Spinal cord (tissue), 10 donors: ENCODE measurements at places on chromosomes 5 and 9. TPM values are rescaled to one million over a fixed set of nuclear protein-coding genes. Genes with fewer than 3 reads are reported as not detected.

The STPG3 gene
- not detected for total RNA-seq

The CDKN2B-AS1 gene
- total RNA-seq, result 0.50 TPM

The NRARP gene
- total RNA-seq, result 3.2 TPM

The PCDHGA2 gene
- total RNA-seq, result 8.9 TPM

DNA sequence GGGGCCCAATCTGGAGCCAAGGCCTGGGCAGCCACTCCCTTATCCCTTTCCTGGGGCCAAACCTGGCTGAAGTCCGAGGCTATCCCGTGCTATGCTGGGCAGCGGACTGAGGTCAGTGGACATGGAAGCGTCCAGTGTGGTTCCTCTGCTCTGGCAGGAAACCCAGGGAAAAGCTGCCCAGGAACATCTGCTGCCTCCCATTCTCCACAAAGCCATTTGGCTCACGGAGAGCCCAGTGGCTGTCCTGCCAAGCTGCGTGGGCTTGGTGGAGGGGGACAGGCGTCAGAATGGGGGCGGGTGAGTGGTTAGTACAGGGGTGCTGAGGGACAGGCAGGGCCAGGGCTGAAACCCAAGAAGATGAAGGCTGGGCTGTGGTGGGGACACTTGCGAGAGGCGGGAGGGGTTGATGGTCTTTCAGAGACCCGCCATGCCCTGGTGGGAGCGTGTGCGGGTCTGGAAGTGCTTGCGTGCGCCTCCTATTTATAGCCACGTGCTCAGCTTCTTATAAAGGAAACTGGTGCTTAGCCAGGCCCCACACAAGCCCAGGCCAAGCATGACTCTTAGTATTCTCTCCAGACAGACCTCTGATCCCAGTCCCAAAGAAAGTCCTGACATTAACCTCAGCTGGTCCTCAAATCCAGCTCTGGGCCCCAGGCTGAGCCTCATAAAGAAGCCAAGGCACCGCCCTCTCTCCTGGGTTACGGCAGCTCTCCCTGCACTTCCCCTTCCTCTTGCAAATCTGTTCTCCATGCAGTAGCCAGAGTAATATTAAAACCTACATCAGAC is 9.4 kb upstream of the SLC6A7 start:
- no peaks in the 10 kb centered on the region for H3K36me3 ChIP-seq
- H3K27me3 ChIP-seq, result no peaks in the 10 kb centered on the region

GRCh38 chr9:133224762-133225161 is 15.7 kb upstream of the OBP2B start:
- no peaks in the 10 kb centered on the region for H3K27me3 ChIP-seq
- no peak for DNase-seq
- no peaks in the 10 kb centered on the region for H3K4me1 ChIP-seq
- peaks cover 3% of the 10 kb centered on the region for H3K36me3 ChIP-seq
- H3K4me3 ChIP-seq, result no peak overlapping the region
- H3K27ac ChIP-seq, result no peak overlapping the region

DNA sequence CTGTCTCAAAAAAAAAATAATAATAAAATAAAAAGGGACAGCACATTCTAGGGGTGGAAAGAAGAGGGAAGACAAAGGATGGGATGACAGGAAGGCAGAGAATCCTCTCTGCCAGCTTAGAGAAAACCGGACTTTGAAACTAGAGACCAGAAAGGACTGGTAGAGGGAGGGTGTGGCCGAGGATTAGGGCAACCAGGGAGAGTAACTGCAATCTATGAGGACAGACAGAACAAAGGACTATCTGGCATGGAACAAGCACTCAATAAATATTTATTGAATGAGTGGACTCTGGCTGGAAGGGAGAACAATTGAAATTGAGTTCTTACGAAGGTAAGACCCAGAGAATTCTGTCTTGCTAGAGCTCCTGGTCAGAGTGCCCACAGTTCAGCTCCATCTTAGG is 2.4 kb downstream of the GBA2 start:
- no peaks in the 10 kb centered on the region for H3K27me3 ChIP-seq
- no peak overlapping the region for H3K27ac ChIP-seq
- DNase-seq, result no peak
- H3K4me3 ChIP-seq, result peak overlapping the region; percentile 81
- peaks cover 45% of the 10 kb centered on the region for H3K36me3 ChIP-seq

DNA sequence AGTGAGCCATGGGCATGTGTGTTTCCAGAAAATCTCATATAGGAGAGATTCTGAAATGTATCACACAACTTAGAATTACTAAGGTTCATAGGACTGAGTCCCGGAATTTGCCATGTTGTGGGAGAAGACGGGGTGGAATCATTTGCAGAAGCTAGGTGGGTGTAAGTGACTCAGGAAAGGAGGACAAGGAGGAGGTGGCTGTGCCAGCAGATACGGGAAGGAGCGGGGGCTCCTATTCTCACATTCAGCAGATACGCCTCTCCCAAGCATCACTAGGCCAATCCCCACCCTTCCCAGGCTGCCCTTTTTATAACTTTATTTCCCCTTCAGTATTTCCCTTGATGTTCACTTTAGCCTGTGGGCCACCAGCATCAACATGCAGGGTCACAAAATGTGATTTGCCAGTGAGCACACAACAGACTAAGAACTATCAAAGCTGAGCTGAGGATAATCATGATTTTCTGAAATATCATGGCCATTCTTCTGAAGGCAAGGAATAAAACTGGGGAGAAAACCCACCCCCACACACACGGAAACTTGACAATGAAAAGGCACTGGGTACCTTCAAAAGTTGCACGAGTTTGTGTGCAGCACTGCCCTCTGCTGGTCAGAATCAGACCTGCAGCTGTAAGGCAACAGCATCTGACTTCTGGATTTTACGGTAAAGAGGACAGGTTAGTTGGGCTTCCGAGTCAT is 133.2 kb downstream of the MTX3 start:
- H3K27ac ChIP-seq, result no peak overlapping the region
- peak; percentile 44 for DNase-seq
- no peaks in the 10 kb centered on the region for H3K27me3 ChIP-seq
- H3K4me3 ChIP-seq, result no peak overlapping the region

- no peak overlapping the region for H3K4me3 ChIP-seq
- H3K36me3 ChIP-seq, result no peaks in the 10 kb centered on the region
- H3K4me1 ChIP-seq, result no peaks in the 10 kb centered on the region
- no peaks in the 10 kb centered on the region for H3K27me3 ChIP-seq
Measured at GRCh38 chr5:30121043-30121442, 1072.4 kb upstream of the CDH6 start.

GRCh38 chr9:76818271-76818670 is 54.0 kb downstream of the PCA3 start:
- peaks cover 8% of the 10 kb centered on the region for H3K4me1 ChIP-seq
- H3K27me3 ChIP-seq, result no peaks in the 10 kb centered on the region
- no peak overlapping the region for H3K4me3 ChIP-seq
- no peaks in the 10 kb centered on the region for H3K36me3 ChIP-seq
- peak overlapping the region; percentile 42 for H3K27ac ChIP-seq

- no peaks in the 10 kb centered on the region for H3K4me1 ChIP-seq
- no peaks in the 10 kb centered on the region for H3K27me3 ChIP-seq
- no peak overlapping the region for H3K27ac ChIP-seq
- DNase-seq, result no peak
- H3K36me3 ChIP-seq, result no peaks in the 10 kb centered on the region
Measured at GRCh38 chr5:111656580-111656979, 100.4 kb downstream of the NREP start.

- no peaks in the 10 kb centered on the region for H3K36me3 ChIP-seq
- peaks cover 3% of the 10 kb centered on the region for H3K4me1 ChIP-seq
- H3K27me3 ChIP-seq, result no peaks in the 10 kb centered on the region
- no peak overlapping the region for H3K27ac ChIP-seq
- H3K4me3 ChIP-seq, result no peak overlapping the region
Measured at GRCh38 chr9:109705515-109705914, 74.5 kb upstream of the PALM2AKAP2 start.

DNA sequence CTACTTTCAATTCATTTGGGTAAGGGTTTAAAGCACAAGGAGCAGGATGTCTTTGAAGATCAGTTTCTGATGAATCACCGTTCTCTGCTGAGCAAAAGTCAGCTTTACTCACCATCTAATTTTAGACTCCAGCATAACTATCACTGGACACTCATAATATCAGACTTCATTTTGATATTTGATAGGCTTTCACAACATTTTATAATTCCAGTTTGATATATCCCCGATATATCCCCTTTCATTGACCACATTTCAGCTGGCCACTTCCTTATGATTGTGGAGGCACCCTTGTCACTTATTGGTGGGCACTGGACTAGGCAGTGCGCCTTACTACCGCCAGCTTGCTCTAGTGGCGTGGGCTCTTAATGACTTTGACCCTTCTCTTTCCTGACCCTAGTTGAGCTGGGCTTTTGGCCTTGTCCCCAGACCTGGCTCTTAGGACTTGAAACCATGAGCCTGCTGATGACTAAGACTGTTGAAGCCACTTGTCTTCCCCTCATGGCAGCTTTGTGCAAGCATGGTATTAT is 46.8 kb downstream of the CYSTM1 start:
- H3K27ac ChIP-seq, result no peak overlapping the region
- no peak overlapping the region for H3K4me3 ChIP-seq
- no peaks in the 10 kb centered on the region for H3K36me3 ChIP-seq
- DNase-seq, result no peak
- H3K27me3 ChIP-seq, result no peaks in the 10 kb centered on the region

GRCh38 chr5:53819482-53819881 is 259.0 kb downstream of the NDUFS4 start:
- no peak overlapping the region for H3K4me3 ChIP-seq
- no peak for DNase-seq
- H3K36me3 ChIP-seq, result no peaks in the 10 kb centered on the region
- H3K27me3 ChIP-seq, result no peaks in the 10 kb centered on the region
- H3K27ac ChIP-seq, result no peak overlapping the region
